ENCODE measurements at places on chromosomes 7 and 10.

DNA sequence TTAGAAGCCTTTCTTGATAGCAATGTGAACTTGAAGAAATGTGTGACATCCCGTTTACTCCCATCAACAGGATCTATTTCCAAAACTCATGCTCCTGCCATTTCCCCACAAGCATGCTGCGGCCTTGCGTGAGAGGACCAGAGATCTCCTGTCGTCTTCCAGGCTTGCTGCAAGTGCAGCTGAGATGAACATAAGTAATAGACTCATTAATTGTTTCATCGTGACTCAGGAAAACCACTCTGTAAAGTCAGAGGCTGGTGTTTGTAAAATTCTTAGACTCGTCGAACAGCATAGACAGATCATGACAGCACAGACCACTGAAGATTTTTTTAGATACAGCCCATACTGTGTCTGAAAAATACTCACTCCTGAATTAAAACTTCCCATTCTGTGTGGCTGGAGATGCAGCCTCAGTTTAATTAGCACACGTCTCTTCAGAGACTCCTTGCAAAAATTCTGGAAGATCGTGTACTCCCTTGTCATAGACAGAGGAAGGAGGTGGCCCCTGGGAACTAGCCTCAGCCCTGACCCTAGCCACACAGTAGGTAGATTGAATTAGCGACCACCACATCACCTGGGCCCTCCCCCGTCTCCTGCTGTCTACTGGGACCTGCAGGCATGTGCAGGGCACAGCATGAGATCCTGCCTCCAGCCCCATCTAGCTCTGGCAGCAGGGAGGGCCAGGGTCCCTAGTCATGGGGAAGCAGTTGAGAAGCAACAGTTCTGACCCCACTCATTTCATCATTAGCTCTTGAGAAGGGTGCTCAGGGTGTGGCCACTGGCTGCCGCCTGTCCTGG, 226.0 kb downstream of the CELF2 start:
- DNase-seq: no peak

GRCh38 chr7:18151422-18151821, 123.8 kb upstream of the PRPS1L1 start:
- no peak for DNase-seq

DNA sequence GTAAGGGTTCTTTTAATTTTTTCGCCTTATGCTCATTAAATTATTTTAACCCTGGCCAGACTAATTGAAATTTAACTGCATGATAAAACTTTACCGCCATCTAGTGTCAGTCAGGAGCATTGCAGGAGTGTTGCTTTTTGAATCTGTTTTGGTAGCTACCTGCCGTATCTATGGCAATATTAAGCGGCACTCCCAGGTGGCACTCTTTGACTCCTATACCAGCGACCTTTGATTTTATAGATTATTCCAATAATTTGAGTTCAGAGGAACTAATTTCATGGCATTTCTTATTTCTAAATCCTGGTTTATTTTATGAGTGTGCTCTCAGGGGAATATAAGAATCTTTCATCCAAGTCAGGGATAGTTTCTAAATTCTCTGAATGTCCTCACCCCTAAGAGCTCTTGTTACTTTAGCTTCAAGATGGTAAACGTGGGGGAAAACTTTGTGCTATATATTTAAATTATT, 198.9 kb downstream of the REEP3 start:
- DNase-seq: no peak

DNA sequence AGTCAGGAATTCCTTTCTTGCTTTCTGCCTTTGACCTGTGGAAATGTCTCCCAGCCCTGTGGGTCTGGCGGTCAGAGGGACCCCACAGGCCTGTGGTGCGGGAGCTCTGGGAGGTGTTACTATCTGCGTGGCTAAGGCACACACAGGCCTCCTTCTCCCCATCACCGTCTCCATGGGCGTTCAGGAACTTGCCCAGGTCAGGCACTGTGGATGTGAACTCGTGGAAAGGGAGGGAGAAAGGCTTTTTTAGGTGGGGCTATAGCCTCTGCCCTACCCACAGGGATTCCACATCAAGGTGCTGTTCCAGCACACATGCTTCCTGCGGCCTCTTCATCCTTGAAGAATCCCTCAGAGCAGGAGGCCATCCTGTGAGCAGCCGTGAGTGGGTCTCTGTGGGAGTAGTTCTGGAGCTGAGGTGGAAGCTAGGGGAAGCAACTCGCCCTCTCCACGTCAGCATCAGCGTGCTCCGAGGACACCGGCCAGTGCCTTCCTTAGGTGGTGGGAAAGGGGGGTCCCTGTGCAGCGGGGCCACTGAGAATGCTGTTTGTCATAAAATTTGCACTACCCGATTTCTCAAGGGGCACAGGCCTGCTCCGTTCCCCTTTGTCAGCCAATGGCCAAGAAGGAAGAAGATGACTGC, 7.5 kb upstream of the ATP6V0E2 start:
- no peak for DNase-seq

DNA sequence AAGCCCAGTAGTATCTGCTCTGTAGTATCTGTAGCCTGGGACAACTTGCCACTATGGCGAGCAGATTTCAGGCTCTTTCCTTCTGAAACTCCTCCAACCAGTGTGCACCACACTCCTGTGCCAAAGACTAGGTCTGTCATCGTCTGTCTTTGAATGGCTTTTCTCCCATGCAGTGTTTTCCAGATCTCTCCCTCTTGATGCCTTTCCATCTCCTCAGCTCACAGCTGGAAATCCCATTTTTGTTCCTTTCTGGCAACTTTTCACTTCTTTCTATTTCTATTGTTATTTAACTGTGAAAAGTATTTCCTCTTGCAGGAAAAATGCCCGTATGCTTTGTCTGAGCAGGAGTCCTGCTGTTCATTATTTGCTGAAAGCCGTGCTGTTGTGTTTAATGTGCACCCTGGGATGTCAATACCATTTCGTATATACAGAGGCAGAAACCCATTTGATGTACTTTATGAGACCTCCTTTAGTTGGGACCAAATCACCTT, 373.7 kb downstream of the PHTF2 start:
- DNase-seq: no peak

DNA sequence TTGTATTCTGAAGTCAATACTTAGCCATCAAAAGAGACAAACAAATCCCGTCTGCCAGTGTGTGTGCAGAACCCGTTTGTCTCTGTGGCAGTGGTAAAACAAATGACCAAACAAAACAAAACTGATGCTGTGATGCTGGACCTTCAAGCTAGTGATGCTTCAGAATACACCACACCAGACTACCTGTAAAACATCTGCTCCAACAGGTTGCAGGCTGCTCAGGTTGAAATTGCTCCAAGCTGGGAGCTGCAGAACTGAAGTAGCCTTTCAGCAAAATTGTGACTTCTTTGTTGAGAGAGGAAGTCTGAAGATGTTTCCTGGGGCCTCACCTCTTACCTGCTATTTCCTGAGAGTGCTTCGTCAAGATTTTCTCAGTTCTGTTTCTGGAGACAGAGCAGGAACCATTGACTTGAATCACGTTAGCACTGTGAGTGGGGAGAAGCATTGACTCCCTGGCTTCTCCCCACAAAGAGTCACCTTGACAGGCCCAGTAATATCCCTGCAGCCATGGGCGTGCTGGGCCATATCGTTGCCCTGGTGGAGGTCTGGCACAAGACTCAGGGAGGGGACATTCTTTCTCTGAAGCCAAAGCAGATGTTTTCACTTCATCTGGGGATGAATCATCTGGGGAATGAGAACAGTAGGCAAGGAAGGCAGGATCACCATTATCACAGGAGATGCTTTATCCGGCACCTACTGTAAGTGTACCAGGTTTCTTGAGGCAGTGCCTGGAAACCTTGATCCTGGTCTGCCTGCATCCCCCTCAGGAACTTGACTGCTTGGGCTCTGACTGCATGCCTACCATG, 80.2 kb downstream of the RBM20 start:
- no peak for DNase-seq
